Stimulated activated CD4-positive, alpha-beta T cell treated with anti-CD3 and anti-CD28 coated beads, TNF-alpha, amount 100 ng/mL, for 1 hour (primary cell): ENCODE measurements at places on chromosomes 16 and 17.

- DNase-seq = no peak
These were observed 3.7 kb upstream of the MLYCD start for GRCh38 chr16:83895243-83895642.

GRCh38 chr16:526181-527014 lies 1.1 kb upstream of the CAPN15 start:
- no peak for DNase-seq

DNA sequence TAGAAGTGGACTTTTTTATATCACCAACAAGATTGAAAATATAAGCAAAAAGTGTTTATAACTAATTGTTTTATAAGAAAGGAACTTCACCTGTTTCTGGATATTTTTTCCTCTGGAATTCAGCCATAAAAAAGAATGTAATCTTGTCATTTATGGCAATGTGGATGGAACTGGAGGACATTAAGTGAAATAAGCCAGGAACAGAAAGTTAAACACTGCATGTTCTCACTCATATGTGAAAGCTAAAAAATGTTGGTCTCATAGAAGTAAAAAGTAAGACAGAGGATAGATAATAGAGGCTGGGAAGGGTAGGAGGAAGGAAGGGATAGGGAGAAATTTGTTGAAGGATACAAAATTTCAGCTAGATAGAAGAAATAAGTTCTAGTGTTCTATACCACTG lies 67.6 kb downstream of the NFAT5 start:
- DNase-seq = no peak

GRCh38 chr16:13959626-13960025 lies 39.7 kb downstream of the ERCC4 start:
- DNase-seq = no peak

- DNase-seq = no peak
These were observed 12.6 kb upstream of the XYLT1 start for GRCh38 chr16:17483351-17483750.
